ENCODE measurements at places on chromosomes 13 and 19. TPM values are rescaled to one million over a fixed set of nuclear protein-coding genes. Genes with fewer than 3 reads are reported as not detected.

Gene ETHE1
- 64.3 TPM for total RNA-seq

DNA sequence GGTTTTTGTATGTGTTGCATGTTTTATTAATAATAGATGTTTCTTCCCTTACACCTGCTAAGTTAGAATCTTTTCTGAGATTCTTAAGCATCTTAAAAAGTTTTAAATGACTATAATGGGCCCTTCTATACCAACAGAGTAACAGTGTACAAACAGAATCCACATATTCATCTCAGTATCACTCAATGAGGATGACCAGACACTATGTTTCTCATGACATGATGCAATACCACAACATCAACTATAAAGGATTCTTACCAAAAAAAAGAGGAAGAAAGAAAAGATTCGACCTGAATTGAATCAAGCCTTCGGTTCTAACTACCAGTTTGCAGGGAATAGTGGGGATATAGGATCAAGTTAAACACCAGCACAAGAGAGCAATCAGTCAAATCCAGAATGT is 56.5 kb downstream of the INTS6 start:
- DNase-seq = no peak

- no peak for DNase-seq
These were observed at the start of gene PRX for GRCh38 chr19:40413291-40413845. PRX (minus strand) TSS chr19:40413378; CDS start chr19:40407932, 5,446 bp downstream.

GRCh38 chr13:20156702-20157101 is 4.2 kb downstream of the GJA3 start:
- DNase-seq = no peak

- DNase-seq = no peak
These were observed 8.1 kb downstream of the PAK4 start for GRCh38 chr19:39133431-39134270.

Measured in HCT116 (cell line).